ENCODE measurements at places on chromosomes 3 and 15. TPM values are rescaled to one million over a fixed set of nuclear protein-coding genes. Genes with fewer than 3 reads are reported as not detected.

The SLC38A3 gene
- under 0.01 TPM for total RNA-seq

The RGMA gene
- total RNA-seq: 1.1 TPM

The GHSR gene
- not detected for total RNA-seq

The SLC9C1 gene
- total RNA-seq: 0.54 TPM

The ARGFX gene
- total RNA-seq: not detected

The CMC1 gene
- total RNA-seq: 1.9 TPM

The GOLGA6A gene
- total RNA-seq: under 0.01 TPM

The TRIM71 gene
- total RNA-seq: 0.81 TPM

The HTR3E gene
- not detected for total RNA-seq

The ZNF660 gene
- 4.8 TPM for total RNA-seq

The TMEM45A gene
- total RNA-seq: 0.81 TPM

The TMCO5A gene
- total RNA-seq: not detected

The BCL2A1 gene
- 9.7 TPM for total RNA-seq

- no peak for DNase-seq
Observed at GRCh38 chr3:30667280-30667651, 60.9 kb downstream of the TGFBR2 start.

GRCh38 chr3:17645074-17645698 lies 97.2 kb downstream of the TBC1D5 start:
- DNase-seq: no peak

- peak; percentile 20 for DNase-seq
Observed at GRCh38 chr3:78988324-78988723, 779.5 kb downstream of the ROBO1 start.

DNA sequence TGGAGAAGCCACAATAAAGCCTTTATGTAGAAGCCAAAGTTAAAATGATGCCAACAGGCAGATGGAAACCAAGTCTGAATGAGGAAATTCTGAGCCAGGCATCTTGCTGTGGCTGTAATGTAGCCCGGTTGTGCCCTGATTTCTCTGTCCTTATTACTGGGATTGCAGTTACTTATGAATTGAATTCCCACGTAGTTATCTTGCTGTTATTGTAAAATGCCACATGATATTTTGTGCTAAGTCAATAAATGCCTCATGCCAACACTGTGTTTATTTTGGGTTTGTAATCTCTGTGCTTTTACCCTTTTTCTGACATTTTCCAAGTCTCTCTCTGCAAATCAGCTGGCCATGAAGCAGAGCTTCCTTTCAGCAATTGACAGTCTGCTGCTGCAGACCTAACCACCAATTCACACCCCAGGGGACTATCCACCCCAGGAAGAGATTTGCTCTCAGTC lies 486.1 kb upstream of the GOLIM4 start:
- no peak for DNase-seq

DNA sequence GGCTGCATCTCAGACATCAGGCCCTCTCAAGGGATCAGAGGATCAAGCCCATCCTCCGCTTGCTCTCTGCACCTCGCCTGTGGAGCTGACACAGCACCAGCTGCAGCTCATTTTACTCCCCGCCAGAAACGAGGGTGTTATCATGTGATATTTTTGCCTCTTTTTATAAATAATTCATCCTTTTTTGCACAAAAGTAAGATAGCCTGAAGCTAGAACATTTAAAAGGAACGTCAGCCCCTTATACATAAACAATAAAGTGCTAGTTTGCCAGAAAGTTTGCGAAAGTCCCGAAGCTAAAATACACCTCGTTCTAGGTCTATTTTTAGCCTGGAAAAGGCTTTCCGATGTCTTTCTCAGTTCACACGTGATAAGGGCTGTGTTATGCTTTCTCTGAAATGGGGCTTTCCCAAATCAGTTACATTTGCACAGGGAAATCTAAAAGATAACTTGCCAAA lies 9.6 kb upstream of the FAM174B start:
- DNase-seq: no peak

DNA sequence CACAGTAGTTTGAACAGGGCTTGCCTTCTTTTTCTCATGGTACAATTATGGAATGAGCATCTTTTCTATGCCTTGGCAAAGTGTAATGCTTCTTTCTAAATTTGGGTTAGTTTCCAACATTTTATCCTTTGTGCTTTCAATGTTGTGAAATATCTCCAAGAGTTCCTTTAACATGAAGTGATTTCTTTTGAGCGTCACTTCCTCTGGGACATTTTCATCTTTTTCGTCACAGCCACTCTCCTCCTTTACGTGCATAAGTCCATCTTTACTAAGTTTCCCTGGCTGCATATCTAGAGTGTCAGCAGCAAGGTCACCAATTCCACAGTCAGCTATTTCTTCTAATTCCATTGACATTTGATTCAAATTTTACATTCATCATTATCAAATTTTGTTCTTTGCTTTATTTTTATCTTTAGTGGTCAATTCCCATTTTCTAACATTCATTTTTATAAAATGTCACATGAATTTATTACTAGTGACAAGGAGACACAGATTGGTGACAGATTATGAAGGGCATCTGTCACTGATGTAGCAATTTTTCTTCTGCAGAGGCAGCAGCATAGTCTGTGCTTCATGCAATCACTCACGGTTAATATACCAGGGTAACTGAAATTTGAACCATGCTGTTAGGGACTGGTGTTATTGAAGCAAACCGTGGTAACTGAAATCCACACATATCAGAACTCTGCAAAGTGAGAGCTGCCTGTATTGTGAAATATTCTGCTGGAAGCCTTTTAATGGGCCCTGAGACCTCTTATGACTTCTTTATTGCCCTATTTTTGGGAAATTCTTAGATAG lies 126.5 kb upstream of the THBS1 start:
- DNase-seq: no peak

GRCh38 chr3:146390006-146390772 lies 79.2 kb downstream of the PLSCR2 start:
- DNase-seq: no peak

DNA sequence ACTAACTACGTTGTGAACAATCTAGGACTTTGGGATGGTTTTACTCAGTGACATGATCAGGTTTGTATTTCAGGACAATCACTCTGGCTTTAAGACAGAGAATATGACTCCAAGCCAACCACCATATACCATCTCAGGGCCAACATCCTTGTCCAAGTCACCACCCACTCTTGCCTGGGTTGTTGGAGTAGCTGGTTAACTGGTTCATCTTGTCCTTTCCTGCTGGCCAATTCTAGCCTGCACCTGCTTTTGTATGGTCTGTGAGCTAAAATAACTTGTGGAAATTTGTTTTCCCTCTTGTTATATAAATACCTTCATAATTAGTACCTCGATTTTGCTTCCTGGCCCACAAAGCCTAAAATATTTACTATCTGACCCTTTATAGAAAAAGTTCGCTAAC lies 306.8 kb upstream of the STT3B start:
- DNase-seq: no peak

- DNase-seq: no peak
Observed at GRCh38 chr3:67109651-67110204, 111.6 kb downstream of the KBTBD8 start.

GRCh38 chr15:67311731-67312130 lies 57.1 kb downstream of the IQCH start:
- DNase-seq: no peak

GRCh38 chr3:188796122-188796631 lies 375.6 kb upstream of the TPRG1 start:
- DNase-seq: no peak

DNA sequence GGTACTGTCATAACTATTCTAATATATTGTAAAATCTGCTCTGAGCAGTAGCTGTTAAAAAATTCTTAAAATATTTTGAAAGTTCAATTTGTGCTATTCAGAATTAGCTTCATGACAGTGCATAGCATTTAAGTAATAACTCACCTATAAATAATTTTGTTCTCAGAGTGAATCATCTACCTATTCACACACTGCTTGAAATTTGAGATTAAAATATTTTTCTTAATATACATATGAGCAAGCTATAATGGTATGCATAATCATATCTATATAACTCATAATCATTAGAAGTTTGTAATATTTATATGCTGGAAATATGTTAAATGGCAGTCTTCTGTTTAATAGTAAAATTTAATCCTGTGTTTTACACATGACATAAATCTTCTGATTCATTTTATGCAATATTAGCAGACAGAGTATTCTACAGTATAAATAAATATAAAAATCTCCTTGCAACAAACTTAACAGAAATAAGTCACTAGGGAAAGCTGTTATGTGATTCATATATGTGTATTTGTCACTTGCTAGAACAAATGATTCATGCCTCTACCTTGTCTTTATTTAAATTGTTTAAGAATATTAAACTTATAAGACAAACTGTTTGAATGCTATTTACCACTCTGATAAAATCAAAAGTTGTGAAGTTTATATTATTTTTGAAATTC lies 710.8 kb downstream of the PLOD2 start:
- DNase-seq: no peak

GRCh38 chr3:163632722-163633121 lies 1445.6 kb downstream of the SI start:
- no peak for DNase-seq

DNA sequence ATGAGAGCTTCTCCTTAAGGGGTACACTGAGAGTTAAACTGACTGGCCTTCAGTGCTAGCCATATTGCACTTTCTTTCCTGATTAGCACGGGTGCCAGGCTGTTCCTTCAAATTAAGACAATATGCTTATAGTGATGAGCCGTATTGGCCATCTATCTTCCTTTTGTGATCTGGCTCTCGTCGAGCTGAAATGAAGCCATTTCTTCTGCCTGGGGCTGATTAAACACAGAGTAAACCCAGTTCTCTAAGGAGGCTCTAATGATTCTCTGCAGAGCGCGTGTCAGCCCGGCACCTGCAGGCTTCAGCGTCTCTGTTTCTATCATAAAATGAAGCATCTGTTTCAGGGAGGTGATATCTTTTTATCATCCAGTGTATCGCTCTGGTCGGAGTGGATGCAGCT lies 107.5 kb upstream of the NR2F2 start:
- DNase-seq: no peak

GRCh38 chr3:130725746-130726145 lies 20.9 kb downstream of the PIK3R4 start:
- DNase-seq: no peak

GRCh38 chr3:12180631-12181030 lies 21.9 kb upstream of the TIMP4 start:
- no peak for DNase-seq

DNA sequence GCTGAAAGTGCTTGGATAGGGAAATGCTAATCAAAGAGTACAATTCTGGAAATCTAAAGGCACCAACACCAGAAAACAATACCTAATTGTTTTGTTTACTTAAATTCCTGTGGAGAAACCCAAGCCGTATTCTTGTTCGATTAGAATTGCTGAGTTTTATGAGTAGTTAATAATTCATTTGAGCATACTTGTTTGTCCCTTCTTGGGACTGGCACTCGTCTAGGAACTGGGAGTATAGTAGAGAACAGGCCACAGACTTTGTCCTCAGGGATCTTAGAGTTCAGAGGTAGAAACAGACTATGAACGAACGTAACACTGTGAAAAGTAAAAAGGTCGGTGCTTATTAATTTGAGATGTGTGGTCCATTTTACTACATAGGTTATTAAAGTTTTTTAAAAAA lies 39.4 kb downstream of the ZPLD1 start:
- no peak for DNase-seq

GRCh38 chr15:31456354-31457060 lies 129.9 kb downstream of the KLF13 start:
- no peak for DNase-seq

DNA sequence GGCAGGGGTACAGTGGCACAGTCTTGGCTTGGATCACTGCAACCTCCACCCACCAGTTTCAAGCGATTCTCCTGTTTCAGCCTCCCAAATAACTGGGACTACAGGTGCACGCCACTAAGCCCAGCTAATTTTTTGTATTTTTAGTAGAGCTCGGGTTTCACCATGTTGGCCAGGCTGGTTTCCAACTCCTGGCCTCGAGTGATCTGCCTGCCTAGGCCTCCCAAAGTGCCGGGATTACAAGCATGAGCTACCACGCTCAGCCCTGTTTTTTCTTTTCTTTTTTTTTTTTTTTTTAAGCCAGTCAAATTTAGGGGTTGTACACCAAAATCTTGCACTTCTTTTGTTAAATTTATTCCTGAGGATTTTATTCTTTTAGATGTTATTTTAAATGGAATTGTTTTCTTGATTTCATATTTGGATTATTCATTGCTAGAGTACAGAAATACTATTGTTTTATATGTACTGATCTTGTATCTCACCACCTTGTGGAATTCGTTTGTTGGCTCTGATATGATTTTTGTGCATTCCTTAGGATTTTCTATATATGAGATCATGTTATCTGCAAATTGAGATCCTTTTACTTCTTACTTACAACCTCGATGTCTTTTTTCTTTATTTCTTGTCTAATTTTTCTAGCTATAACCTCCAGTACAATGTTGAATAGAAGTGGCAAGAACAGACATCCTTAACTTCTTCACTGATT lies 65.6 kb downstream of the ZNF609 start:
- no peak for DNase-seq

GRCh38 chr15:40957581-40958051 lies 4.3 kb downstream of the CHAC1 start:
- DNase-seq: no peak

DNA sequence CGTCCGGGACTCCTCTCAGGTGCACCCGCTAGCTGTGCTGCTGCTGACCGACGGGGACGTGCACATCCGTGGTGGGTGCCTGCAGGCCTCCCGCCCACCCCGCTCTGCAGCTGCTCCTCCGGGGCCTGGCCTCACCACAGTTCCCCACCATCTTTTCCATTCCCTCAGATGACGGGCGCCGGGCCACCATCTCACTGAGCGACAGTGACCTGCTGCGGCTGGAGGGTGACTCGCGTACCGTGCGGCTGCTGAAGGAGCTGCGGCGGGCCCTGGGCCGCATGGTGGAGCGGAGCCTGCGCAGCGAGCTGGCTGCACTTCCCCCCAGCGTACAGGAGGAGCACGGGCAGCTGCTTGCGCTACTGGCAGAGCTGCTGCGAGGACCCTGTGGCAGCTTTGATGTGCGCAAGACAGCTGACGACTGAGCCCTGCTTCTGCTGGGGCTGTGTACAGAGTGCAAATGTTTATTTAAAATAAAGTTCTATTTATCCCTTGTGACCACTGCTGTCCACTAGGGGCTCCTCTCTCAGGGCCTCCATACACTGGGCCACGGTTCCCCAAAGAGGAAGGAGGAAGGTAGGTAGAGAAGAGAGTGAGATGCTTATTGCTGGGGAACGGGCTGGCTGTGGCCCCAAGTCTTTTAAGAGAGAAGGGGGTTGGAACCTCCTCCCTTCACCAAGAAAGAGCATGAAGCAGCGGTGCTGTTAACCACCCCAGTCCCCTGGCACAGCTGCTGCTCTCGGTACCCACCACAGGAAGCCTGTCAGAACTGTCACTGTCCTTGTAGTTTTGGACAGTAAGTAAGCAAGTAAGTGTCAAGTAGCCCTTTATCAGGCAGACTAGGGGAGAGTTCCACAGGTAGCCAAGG lies 47.0 kb downstream of the DHX30 start:
- no peak for DNase-seq

- no peak for DNase-seq
Observed at GRCh38 chr3:1774597-1774996, 324.1 kb upstream of the CNTN4 start.

- DNase-seq: no peak
Observed at GRCh38 chr15:66830358-66830757, 128.3 kb downstream of the SMAD6 start.

DNA sequence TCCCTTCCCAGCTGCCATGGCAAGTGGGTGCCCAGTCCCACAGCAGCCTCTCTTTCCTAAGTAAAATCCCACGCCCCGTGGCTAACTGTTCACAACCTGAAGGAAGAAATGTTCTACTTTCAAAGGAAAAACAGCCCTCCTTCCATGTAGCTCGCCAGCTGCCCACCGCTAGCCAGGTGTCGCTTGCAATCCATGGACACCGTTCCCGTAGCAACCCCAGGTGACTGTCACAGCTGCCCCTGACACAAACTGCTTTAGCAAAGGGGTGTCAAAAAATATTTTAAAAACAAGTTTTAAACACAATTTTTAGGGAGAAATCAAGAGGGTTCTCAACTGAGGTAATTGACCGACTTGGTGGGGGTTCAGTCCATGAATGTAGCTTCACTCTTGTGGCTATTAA lies 21.0 kb upstream of the CGNL1 start:
- DNase-seq: no peak
